ENCODE measurements at places on chromosomes 2 and 18. TPM values are rescaled to one million over a fixed set of nuclear protein-coding genes. Genes with fewer than 3 reads are reported as not detected.

Gene CCDC141
- total RNA-seq = 4.6 TPM

Gene GTF3C2
- 22.9 TPM for total RNA-seq

Gene ATOH8
- total RNA-seq = 13.2 TPM

Gene ABCG8
- total RNA-seq = not detected

Gene HS6ST1
- 198 TPM for total RNA-seq

- no peak for DNase-seq
These were observed 6.5 kb downstream of the KCNG2 start for GRCh38 chr18:79804130-79804787.

- DNase-seq = no peak
These were observed 560.6 kb upstream of the ID2 start for GRCh38 chr2:8121022-8121825.

GRCh38 chr2:223043164-223043941 lies 8.6 kb upstream of the KCNE4 start:
- no peak for DNase-seq

DNA sequence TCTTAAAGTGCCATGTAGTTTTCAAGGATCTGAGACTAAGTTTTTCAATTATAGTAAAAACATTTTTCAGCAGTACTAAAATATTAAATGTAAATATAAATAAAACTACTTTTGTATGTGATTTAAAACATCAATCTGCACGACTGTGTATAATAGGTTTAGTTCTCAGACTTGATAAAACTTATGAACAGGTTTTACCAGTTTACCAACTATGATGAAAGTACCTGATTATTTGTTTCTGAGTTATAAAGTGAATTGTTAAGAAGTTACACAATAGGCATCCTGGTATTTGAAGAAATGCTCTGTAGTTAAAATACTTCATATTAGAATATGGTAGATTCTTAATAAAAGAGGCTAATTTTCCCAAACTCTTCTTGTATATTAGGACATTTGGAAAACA lies 14.8 kb downstream of the RELCH start:
- DNase-seq = no peak

GRCh38 chr18:49910986-49911385 lies 97.7 kb upstream of the ACAA2 start:
- no peak for DNase-seq

- DNase-seq = no peak
These were observed 71.2 kb downstream of the AGAP1 start for GRCh38 chr2:235564884-235565530.

- DNase-seq = no peak
These were observed 782.8 kb downstream of the PLCL1 start for GRCh38 chr2:198587240-198587639.
